ENCODE measurements at places on chromosomes 3 and 15. TPM values are rescaled to one million over a fixed set of nuclear protein-coding genes. Genes with fewer than 3 reads are reported as not detected.
A peak's percentile ranks its signal among the peaks of the same experiment; 100 is the strongest.

Gene SAMMSON
- not detected for total RNA-seq

Gene UBA3
- 84.4 TPM for total RNA-seq

Gene PBRM1
- total RNA-seq = 45.1 TPM

Gene POPDC2
- total RNA-seq = 538 TPM

Gene ATP2B2
- not detected for total RNA-seq

DNA sequence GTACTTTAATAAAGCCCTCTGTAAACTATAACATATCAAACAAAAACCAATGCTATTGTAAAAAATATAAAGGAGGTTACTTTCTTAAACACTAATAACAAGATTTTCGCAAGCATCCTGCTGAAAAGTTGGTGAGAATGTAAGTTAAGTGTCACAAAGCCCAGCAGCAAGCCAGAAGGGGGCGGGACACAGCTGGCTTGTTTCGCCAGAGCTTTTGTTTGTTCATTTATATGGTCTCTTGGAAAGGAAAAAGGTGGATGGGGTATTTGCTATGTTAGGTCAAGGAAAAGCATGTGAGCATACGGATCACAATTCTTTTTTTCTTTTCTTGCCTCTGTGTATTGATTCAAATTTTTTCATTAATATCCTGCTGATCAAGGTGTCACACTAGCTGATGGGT lies 59.9 kb downstream of the HACD2 start:
- DNase-seq = no peak

- DNase-seq = no peak
Measured at GRCh38 chr3:9420850-9421549, 23.6 kb downstream of the SETD5 start.

DNA sequence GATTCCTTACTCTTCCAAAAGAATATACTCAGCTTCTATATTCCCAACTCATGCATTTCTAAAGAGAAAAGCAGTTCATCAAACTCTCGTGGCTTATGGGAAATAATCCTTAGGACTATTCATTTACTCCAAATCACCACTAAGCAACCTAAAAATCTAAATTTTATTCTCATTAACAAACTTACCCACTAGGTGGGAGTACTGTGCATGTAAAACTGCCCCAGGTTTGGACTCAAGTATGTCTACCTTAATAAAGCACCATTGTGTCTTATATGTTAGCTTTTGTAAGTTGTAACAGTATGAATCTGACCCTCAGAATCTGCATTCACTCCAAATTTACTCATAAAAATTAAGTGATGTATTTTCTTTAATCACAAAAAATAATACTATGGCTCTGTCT lies 25.3 kb downstream of the RAD18 start:
- no peak for DNase-seq

DNA sequence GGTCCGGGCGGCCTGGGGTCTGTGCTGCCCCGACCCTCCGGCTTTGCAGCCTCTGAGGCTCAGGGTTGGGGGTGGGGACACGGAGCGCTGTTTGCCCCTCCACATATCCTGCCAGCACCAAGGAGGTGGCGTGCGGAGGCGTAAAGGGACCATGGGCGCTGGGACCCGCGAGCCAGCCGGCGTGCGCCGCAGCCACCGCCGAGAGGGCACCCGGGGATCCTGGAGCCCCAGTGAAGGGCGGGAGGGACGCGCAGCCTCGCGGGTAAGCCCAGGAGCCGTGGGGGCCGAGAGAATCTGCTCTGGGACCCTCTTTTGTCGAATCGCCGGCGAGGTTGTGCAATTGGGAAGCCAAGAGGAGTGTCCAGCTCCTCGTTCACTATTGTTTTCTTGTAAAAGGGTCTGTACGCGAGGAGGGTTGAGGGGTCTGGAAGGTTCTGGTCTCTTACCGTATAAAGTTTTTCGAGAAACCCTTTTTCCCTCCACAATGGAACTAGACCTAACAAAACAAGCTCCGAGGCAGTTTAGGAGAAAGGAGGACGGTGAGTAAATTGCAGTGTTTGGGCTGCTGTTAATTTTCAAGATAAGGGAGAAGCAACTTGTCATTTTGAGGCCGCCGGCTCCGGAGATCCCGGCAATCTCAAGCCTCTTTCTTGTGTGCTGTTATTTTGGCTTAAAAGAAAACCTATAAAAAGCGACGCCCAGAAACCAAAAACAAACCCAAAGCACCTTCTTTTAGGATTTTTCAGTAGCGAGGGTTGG lies 29.9 kb upstream of the ST3GAL6 start:
- peak; percentile 51 for DNase-seq

- no peak for DNase-seq
Measured at GRCh38 chr3:172388412-172389078, 59.7 kb downstream of the GHSR start.

DNA sequence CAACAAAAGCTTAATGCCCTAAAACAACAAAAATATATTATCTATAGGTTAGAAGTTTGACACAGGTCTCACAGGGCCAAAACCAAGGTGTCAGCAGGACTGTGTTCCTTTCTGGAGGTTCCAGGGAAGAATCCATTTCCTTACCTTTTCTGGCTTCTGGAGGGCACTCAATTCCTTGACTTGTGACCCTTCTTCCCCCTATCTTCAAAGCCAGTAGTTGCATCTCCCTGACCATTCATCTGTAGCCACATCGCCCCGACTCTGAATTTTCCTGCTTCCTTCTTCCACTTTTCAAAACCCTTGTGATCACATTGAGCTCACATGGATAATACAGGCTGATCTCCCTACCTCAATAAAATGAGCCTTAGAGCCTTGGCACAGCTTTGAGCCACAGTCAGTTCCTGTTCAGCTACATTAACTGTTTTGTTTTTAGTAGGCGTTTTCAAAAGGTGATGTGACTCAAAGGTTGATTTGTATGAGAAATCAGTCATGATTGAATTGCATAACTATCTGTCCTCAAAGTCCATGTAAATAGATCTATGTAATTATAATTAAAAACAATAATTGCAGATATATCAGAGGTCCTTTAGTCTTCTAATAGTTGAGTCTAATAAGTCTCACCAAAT lies 12.4 kb downstream of the PFN2 start:
- DNase-seq = no peak

GRCh38 chr15:70767667-70768066 lies 4.3 kb upstream of the UACA start:
- DNase-seq = no peak

DNA sequence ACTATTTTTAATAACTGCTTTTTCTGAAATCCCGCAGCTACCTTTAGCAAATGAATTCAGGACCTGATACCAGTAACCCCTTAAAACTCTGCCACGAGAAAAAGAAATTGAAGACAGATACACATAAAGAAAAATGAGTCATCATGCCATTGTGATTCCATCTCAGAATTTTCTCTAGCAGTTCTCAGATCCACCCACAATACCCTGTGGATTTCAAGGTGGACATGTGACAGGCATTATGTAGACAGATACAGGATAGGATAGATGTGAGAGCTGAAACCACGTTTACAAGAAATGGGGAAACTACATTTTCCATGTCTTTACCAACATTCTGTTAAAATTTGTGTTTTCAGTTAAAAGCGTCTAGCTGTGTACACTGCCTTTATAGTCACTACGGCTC lies 291.9 kb upstream of the NR2F2 start:
- no peak for DNase-seq

DNA sequence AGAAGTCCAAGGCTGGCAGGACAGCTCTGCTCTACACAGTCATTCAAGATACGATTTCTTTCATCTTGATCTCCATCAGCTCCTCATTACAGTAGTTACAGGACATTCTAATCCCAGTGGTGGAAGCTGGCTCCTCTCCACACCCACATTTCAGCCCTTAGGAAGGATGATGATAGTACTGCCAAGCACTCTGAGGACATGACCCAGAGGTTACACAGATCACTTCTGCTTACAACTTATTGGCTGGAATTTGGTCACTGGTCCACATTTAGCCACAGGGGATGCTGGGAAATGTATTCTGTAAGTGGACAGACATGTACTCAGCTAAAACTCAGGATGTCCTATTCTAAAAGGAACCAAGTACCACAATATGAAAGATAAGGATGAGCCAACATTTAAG lies 77.1 kb downstream of the IQCH start:
- DNase-seq = peak; percentile 40

- no peak for DNase-seq
Measured at GRCh38 chr3:25452740-25453139, 24.7 kb downstream of the RARB start.

DNA sequence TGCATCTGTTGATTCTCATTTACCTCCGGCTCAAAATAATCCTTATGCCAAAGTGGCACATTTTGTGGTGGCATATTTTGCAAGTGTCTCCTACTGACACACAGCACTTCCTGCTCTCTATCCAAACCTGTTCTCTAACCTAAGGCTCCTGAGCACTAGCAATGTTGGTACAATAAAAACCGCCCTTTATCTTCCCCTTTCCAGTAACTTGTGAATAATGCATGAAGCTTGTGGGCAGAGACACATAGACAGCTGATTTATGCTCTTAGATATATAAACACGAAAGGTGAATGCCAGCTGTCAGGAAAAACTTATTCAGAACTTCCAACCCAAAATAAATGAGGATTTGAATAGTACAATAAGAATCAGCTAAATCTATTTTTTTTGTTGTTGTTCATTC lies 34.6 kb upstream of the ARPIN start:
- no peak for DNase-seq

DNA sequence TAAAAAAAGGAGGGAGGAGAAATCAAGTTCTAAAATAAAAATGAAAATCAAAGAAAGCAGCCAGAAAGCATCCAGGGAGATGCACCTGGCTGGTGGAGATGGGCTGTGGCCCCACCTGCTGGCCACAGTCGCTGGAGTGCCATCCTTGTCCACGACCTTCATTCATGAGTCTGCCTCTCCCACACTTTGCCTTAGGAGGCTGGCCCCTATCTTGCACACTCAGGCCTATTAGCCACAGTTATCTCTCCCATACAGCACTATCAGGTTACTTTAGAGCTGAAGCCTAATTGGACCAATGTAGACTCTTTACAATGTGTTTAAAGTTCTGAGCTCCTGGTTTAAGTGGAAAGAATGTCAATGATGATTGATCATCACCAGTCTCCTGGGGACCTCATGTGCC lies 392.0 kb upstream of the RORA start:
- no peak for DNase-seq

Data from Right ventricle myocardium superior (tissue), 1 donor.